ENCODE measurements at places on chromosomes 4 and X.
A peak's percentile ranks its signal among the peaks of the same experiment; 100 is the strongest.

GRCh38 chr4:3261411-3262207 is 12.7 kb downstream of the MSANTD1 start:
- DNase-seq: no peak

DNA sequence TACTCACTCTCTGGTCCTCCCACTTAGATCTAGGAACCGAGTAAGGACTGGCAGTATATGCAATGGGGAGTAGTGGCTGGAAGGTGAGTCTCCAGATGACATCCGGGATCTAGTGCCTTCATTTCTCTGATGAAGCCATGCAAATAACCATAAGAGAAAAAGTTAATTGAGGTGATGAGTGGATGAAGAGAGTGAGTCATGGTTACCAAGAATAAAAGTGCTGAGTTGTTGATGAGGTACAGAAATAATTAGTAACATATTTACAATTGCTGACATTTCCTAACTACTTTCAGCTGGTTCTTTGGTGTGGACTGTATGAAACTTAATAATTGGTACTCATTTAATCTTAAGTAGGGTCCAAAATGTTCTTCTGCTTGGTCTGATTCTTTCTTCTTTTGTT is 146.7 kb upstream of the PITX2 start:
- DNase-seq: no peak

DNA sequence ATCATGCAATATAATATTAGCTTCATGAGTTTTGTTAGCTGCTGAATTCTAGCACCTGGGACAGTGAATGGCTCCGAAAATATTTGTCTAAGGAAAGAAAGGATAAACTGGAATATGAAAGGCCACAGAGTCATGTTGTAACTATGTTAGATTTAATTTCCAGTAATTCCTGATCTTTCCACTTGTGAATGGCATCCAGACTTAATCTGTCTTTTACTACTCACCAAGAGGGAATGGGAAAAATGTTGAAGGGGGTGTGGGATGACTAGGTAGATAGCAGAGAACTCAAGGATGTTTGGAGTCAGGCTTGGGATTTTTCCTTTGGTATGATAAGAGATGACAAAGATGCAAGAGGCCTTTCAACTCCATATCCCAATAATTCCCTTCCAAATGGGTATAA is 9.4 kb downstream of the ADH6 start:
- no peak for DNase-seq

- DNase-seq: peak; percentile 9
Observed at GRCh38 chr4:99462875-99463464, 27.8 kb upstream of the ADH7 start.

GRCh38 chrX:24018809-24019208 is 8.2 kb downstream of the KLHL15 start:
- no peak for DNase-seq

DNA sequence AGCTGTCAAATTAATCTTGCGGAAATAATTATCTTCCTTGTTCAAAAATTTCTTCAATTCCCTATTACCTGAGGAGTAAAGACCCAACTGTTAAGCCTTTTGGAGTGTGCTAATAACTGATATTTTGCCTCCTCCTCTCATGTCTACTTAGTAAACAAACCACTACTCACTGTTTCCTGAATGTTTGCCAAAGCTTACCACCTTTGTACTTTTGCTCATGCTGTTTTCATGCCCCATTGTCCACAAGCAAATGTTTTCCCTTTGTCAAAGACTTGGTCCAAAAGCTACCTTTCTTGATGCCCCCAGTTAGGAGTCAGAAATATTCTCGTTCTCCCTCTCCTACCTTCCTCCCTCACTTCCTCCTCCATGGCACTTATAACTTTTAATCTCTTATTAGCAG is 226.1 kb downstream of the ENOX2 start:
- no peak for DNase-seq

DNA sequence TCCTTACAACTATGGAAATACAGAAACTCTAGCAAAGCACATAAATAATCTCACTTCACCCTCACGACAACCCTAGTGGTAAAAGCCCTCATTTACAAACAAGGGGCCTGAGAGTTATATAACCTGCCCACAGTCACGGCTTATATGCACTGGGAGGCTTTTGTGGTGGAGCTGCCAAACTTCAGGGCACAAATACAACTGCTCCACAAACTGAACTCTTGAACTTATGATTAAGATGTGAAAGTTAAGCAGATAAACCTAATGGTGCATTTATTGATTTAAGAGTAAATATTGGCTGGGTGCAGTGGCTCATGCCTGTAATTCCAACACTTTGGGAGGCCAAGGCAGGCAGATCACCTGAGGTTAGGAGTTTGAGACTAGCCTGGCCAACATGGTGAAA is 19.0 kb downstream of the SLC2A9 start:
- no peak for DNase-seq

GRCh38 chr4:26619784-26620183 is 35.9 kb downstream of the TBC1D19 start:
- no peak for DNase-seq

- no peak for DNase-seq
Observed at GRCh38 chr4:171378323-171378722, 434.9 kb upstream of the GALNTL6 start.

GRCh38 chrX:150202641-150203247 is 160.4 kb upstream of the MAMLD1 start:
- DNase-seq: no peak

- DNase-seq: no peak
Observed at GRCh38 chr4:96455045-96455720, 615.3 kb downstream of the PDHA2 start.

DNA sequence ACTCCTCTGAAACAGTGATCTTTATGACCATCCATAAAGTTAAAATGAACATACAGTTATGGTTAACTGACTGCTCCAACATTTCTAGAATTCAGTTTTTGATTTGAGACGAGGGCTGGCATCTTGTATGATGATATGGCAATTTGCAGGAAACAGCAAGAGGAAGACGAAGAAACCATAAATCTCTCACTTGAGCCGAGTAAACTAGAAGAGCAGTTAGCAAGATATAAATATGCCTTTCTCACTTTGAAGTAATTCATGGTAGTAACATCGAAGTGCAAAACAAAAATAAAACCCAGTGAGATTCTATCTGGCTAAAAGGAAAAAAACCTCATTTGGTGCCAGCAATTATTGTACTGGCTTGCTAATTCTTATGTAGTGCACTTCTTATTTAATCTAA is 139.0 kb upstream of the SPRY1 start:
- no peak for DNase-seq

GRCh38 chrX:28223991-28224390 is 242.7 kb upstream of the DCAF8L1 start:
- DNase-seq: no peak

DNA sequence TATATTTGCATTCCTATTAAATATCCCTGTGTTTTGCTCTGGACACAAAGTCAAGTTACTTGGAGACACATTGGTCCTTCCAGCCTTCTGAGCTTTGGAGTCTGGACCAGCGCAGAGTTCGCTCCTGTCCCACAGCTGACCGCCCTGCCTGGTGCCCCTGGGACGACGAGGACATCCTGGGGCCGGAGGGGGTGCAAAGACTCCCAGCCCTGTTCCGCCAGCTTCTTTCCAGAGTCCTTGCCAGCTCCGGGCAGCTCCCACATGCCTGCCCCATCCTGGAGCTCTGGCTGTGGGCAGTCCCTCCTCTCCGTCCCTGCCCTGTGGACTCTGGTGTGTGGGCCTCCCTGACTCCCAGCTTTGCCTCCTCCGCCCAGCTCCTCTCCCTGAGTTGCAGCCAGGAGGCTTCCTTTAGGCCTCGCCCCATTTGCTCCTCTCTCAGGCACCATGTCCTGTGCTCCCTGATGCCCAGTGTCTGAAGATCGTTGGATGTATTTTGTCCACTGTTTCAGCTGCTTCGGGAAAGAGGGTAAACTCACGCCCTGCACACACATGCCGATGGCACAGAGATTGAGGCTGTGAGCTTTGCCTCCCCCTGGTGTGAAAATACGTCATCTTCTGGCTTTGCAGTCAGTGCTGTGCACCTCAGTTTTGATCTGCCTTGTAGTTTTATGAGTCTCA is 4.9 kb upstream of the PCGF3 start:
- DNase-seq: no peak

DNA sequence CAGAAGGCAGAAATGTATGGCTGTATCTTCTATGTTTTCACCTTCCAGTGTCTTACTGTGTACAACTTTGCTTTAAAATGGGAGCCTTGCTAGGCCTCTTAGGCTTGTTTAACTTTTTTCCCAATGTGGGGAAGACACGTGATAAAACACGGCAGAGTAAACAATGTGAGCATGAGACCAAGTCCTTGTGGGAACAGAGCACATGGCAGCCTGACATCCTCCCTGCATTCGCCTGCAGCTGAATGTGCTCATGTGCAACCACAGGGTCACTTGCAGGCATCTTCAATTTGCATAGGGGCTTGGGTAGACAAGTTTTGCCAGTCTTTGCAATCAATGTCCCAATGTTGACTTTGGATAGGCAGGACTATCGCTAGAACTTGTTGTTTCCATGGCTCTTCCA is 91.8 kb downstream of the CCNG2 start:
- DNase-seq: no peak

DNA sequence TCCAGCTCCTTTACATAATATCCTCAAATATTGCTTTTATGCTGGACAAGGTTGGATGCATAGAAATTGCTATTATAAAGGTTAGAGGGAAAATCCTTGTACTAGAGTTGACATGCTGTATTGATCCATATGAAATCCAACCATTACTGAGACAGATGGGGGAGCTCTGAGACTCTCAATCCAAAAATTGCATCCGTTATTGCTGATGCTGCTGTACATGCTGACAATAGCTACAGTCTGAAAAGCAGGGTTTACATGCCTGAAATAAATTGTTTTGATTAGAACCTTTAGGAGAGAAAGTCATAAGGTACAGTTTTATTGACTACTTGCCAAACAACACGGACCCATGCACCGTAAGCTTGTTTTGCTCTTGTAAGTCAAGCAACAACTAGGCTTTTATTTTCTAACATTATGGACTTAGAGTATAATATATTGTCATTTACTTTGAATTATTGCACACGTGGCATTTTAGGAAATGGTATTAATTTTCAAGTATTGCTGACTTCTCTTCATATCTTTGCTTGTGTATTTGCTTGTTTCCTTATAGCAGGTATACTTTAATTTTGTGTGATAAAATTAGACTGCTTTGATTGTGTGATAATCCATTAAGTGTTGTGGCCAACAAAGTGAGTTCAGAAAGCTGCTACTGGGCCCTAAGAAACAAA is 1365.2 kb downstream of the STIM2 start:
- DNase-seq: no peak

DNA sequence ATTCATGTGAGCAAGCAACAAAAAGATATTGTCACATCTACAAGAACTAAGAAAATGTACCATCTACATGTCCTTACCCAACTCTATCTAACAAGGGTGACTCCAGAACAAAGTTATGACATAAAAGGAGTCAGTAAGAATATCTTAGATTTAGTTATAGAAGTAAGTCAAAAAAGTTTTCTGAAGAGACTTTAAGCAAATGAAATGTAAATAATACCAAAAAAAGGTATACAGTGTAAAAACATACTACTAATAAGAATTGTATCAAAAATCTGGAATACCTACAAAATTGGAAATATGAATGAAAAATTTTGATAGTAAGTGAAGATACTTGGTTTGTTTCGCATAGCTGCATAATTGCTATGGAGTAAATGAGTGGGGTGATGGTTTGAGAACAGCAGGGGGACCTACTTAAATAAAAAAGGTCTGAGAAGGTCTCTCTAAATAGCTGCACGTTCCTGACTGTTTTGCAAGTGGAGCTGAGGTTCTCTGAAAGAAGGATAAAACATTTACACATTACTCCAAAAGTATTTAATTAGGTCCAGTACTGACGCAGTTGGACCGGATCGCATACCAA is 51.0 kb upstream of the ENPP6 start:
- DNase-seq: no peak

DNA sequence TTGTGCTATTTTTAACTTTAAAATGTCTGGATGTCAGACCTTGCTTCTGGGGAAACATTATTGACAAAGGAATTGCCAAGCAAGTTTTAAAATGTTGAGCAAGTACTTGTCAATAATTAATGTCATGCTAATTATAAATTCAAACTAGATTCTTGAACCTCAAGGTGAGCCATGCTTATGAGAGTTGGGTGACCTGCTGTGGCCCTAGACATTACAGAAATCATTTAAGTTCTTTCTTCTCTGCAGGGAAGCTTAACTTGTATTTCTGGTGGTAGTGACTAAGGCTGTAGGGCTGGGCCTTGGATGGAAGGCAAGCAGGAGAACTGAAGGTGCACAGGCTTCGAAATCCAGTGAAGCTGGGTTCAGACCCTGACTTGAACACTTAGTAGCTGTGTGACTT is 14.8 kb upstream of the UCHL1 start:
- DNase-seq: no peak

DNA sequence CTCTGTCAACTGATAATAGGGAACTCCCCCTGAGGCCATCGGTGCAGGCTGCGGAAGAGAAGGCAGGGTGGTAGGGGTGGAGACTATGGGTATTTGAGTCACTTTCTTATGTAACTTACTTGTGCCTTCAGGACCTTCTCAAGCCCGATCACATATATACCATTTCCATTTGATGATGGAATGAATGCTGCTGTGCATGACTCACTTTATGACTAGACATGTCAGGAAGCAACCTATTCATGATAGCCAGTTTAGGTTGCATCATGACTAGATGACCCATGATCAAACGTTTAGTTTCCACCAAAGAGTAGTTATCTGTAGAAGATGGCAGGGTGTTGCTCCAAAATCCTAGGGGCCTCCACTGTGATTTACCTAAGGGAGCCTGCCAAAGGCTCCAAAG is 435.5 kb downstream of the DTHD1 start:
- DNase-seq: no peak

DNA sequence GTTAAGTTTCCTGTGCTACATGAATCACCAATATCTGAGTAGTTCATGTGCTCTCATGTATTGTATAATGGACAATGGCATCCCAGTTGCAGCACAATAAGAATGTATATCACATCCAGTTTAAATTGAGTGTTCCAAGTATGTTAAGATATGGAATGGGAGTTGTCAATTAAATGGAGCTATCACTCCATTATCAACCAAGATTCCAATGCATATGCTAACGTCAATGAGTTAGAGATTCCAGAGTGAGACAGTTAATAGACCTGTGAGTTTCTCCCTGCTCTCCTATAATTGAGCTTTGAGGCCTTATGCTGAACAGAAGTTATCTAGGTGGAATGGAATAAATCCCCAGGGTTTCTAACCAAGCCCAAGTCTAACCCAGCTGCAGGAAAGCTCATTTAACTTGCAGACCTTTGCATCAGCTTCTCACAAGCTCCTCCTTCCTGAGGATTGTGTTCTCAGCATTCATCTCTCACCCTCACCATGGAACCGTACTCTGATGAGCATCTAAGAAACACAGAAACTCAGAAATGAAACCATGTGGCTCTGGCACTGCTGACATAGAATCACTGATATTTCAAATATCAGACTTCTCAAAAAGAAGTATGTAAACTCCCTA is 84.8 kb downstream of the TIGD2 start:
- DNase-seq: no peak

- no peak for DNase-seq
Observed at GRCh38 chrX:9327747-9328145, 137.1 kb upstream of the TBL1X start.

All from T-helper 2 cell (primary cell).